ENCODE measurements at places on chromosomes 5 and 9.

- DNase-seq, result no peak
These were observed 38.2 kb downstream of the COL5A1 start for GRCh38 chr9:134679616-134680392.

DNA sequence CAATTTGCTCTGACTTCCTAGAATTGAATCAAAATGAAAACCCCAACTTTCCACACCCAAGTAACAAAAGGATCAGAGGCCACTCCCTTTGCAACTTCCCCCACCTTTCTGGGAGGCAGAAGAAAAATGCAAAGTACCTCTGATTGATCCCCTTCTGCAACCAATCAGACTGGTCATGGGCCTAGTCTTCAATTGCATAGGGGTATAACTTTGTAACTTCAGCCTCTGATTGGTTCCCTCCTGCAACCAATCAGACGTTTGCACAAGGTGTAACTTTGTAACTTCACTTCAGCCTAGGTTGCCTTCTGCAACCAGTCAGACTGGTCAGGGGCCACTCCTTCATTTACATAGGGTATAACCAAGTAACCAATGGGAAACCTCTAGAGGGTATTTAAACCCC, 38.3 kb upstream of the CNOT6 start:
- no peak for DNase-seq

- DNase-seq, result no peak
These were observed 113.8 kb upstream of the ANKRD55 start for GRCh38 chr5:56346741-56347535.

DNA sequence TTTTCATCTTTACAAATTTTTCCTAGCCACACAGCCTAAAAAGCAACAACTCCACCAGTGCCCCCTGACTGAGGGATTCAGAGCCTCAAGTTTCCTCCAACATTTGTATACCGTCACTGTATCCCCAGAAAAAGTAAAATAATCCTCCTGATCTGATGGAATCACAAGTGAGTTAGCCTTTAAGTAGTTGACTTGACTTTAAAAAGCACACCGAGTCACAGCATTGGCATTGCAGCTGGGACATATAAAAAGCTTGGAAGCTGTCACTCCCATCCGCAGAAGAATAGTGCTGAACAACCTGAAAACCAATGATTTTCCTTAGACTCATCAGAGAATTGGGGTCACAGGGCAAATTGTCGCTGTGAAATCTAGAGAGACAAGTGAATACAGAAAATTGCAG, 41.6 kb upstream of the FBN2 start:
- DNase-seq, result no peak

- DNase-seq, result no peak
These were observed 62.5 kb downstream of the IPO11 start for GRCh38 chr5:62475072-62475471.

DNA sequence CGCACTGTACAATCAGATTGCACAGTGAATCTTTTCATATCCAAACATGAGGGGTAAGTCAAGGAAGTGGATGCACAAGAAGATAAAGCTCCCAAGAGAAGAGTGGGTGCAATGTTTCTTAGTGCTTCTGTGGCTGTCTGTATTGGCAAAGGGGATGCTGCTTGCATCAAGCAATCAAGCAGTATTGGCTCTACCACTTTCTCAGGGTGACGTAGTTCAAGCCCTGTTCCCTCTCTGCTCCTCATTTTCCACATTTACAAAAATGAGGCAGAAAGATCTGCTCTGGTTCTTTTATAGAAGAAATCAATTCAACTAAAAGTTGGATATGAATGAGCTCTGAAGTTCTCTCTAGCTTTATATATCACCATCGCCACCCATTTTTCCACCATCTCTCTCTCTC, 2.3 kb downstream of the TNFSF8 start:
- DNase-seq, result no peak

DNA sequence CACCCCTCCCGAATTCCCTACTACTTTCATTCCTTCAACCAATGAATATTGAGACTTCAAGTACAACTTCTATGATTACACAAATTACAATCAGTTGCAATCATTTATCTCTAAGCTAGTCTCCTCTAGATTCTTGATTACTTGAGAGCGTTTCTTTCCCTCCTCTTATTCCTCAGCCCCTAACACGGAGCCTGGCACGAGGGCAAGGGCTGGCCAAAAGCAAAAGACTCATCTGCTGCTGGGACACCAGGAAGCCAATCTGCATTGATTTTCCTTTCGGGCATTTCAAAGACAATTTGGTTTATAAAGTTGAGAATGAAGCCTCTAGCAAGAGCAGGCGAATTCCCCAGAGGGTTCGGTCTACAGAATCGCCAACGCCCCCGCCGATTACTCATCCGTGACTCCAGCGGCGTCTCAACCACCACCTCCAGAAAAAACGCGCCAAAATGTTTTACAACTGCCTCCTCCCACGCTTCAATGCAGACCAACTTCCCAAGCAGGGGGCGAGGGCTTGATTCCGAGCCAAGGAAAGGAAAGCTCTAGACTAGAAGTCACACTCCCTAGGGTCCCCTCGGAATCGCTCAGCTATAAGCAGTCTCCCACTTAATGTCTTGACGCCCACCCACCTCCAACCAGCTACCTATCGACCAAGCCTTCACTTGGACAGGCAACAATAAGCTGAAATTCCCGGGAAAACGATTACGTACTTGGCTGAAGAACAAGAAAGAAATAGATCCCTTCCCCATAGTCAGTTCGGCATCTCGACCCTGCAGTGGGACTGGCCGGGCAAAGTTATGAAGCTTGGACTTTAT, 1.5 kb downstream of the PCSK1 start:
- peak; percentile 53 for DNase-seq

DNA sequence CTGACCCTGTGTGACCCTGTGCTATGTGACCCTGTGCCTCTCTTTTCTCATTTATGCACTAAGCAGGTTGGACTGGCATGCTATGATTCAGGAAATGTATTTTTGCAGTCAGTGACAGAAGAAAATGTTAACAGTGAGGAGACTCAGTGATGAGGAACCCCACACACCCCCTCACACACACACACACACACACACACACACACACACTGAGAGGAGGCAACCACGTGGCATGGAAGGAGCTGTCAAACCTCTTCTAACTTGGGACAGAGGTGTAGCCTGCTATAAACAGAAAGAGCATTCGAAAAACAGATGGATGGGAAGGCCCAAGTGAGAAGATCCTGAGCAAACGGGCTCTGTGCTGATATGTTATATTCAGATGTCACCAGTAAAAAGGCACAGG, 57.9 kb upstream of the GRIA1 start:
- no peak for DNase-seq

GRCh38 chr5:125181159-125181558, 434.7 kb upstream of the ZNF608 start:
- DNase-seq, result no peak

DNA sequence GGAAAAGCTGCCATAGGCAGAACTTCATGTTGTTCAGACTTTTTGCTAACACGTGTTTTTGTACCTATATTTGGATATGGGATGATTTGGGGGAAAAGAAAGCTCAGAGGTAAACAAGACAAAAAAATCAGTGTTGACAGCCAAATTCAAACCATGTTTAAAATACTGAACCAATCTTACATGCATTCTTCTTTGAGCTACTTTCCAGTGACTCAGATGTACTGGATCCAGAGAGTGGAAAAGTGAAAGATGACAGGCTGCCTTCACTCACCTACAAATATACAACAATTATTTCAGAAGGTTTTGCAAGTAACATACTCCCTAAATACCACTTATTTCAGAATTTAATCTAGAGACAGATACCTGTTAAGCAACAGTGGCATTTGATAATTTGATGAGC, 165.7 kb downstream of the MPDZ start:
- DNase-seq, result no peak

GRCh38 chr5:150341989-150342388, 15.5 kb upstream of the TCOF1 start:
- no peak for DNase-seq

- DNase-seq, result no peak
These were observed 28.4 kb upstream of the LTC4S start for GRCh38 chr5:179765400-179765799.

DNA sequence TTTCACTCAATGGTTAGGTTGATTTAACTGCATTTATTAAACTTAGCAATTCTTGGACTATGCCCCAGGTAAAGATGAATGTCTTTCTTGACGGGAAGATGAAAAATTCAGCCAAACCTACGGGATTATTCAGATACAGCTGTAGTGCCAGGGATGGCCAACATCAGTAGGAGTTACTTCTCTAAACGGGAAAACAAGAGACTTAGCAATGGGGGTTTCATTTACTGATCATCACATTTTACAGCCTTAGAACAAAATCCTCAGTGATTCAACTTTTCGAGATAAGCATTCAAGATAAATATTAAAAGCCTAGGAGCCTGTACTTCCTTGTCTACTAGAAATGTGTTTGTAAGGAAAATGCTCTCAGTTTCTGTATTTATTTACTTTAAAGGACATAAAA, 46.1 kb downstream of the S1PR3 start:
- no peak for DNase-seq

DNA sequence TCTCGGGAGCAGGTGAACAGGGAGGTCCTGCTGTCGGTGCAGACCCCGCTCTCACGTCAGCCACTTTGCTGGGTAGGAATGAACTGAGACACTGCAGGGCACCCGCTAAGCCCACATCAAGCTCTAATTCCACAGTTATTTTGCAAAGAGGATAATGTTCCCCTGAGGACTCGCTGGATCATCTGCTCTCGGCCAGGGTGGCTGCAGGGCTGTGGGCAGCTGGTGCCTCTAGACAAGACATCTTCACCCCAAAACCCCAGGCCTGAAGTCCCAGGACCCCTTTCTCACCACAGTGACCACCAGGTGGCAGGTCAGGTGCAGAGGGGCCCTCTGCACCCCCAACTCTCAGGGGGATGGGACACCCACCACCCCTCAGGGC, 135.1 kb upstream of the PPP1R26 start:
- DNase-seq, result no peak

GRCh38 chr9:128161215-128161902, 1.3 kb downstream of the BBLN start:
- no peak for DNase-seq

DNA sequence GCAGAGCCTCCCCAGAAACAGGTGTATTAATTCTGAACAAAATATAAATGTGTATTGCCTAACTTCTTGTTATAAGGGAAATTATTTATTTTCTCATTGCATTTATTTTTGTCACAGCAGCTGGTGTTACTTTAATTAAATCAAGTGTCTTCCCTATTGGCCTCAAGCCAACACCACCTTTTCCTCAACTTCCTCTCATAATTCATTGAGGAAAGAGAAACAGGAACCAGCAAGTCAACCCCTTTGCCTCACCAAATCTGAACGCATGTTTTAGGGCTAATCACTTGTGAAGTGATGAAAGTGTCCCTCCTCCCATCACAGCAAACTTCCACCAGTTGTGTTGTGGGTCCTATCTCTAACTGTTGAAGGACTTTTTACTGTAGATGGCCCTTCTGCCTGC, 73.1 kb downstream of the DIRAS2 start:
- peak; percentile 45 for DNase-seq

- DNase-seq, result no peak
These were observed 15.0 kb downstream of the BASP1 start for GRCh38 chr5:17232405-17232804.

GRCh38 chr5:78178356-78178755, 116.1 kb downstream of the AP3B1 start:
- no peak for DNase-seq

- no peak for DNase-seq
These were observed 13.2 kb downstream of the TMEM8B start for GRCh38 chr9:35842020-35842745.

GRCh38 chr9:70995511-70995910, 125.9 kb downstream of the TRPM3 start:
- no peak for DNase-seq

GRCh38 chr5:69492391-69492922, at the start of gene OCLN:
OCLN (plus strand) TSS chr5:69492790; CDS start chr5:69504245, 11,455 bp downstream.
- DNase-seq, result peak; percentile 32

DNA sequence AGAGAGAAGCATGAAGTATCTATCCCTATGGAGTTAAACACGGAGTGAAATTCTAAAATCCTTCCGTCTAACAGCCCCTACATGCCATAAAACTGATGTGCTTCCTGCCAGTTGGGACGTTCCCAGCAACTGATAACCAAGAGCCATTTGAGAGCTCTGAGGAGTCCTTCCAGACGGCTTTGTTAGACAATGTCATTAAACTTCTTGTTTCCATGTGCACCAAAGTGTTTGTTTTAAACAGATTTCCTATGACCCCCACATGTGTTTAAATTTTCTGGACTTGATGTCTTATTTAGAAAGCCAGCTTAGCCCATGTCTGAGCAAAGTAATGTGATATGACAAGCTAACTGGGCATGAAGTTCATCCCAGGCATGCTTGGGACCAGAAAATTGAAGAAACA, 57.2 kb upstream of the LPAR1 start:
- no peak for DNase-seq

- peak; percentile 35 for DNase-seq
These were observed 57.1 kb upstream of the NMUR2 start for GRCh38 chr5:152462021-152462721.

DNA sequence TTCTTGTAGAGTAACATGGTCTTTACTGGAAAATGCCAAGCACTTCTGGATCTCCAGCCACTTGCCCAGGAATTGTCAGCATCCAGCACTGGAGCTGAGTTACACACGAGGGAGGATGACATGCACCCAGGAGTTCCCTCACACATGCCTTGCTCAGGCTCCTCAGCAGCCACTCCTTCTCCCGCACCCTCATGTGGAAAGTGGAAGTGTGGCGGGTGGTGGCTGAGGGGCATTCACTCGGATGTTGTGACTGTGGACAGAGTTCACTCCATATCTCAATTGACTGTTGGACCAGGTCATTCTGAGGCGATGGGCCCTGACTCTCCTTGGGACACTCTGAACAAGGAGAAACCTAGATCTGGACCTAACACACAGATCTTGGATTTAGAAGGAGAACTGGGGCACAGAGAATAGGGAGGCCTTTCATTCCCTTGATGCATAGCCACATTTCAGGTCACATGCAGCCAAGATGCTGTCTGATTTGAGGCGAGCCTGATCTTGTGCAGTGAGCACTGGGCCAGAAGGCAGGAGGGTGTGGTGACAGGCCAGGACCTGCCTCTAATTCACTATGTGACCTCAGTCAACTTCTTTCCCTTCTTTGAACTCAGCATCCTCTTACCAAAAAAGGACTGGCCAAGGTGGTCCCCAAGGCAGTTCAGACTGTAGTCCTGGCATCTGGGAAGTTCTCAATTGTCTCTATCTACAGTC, 62.1 kb downstream of the CYSTM1 start:
- DNase-seq, result no peak

GRCh38 chr5:60802226-60802625, 41.8 kb downstream of the ELOVL7 start:
- DNase-seq, result no peak

GRCh38 chr9:1117439-1117838, 67.3 kb downstream of the DMRT2 start:
- DNase-seq, result no peak

DNA sequence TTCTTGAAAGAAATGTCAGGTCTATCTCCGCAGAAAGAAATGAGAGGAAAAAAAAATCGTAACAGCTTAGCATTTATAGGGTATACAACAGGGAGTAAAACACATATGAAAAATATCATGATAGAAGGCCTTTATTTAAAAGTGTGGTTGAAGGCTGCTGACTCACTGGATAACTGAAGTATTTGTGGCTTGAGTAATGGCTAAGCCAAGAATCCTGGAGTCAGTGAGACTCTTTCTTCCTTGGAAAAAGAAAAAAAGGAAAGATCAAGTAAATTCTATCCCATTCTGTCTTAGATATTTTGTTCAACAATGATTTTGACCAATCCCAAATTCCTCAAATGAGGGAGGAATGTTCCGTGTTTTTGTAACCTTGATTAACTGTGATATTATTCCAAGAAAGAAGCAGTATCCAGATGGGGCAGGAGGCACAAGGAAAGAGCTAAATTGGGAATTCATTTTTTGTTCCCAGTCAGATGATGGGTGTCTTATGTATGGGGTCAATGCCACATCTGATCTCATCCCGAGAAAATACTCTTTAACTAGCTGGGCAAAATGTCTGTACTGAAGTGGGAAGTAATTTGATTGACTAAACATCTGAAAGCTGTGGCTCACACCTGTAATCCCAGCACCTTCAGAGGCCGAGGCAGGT, 64.3 kb upstream of the MYO10 start:
- no peak for DNase-seq

All from SHP77 treated with DMSO at 0.1 percent for 48 hours (cell line).